ENCODE measurements at places on chromosomes 1 and 21.

GRCh38 chr1:205537386-205538018, 33.0 kb downstream of the CDK18 start:
- no peak for DNase-seq

- DNase-seq = no peak
These were observed 10.9 kb upstream of the CD101 start for GRCh38 chr1:116990612-116991151.

- DNase-seq = no peak
These were observed 189.1 kb downstream of the RASAL2 start for GRCh38 chr1:178282949-178283367.

DNA sequence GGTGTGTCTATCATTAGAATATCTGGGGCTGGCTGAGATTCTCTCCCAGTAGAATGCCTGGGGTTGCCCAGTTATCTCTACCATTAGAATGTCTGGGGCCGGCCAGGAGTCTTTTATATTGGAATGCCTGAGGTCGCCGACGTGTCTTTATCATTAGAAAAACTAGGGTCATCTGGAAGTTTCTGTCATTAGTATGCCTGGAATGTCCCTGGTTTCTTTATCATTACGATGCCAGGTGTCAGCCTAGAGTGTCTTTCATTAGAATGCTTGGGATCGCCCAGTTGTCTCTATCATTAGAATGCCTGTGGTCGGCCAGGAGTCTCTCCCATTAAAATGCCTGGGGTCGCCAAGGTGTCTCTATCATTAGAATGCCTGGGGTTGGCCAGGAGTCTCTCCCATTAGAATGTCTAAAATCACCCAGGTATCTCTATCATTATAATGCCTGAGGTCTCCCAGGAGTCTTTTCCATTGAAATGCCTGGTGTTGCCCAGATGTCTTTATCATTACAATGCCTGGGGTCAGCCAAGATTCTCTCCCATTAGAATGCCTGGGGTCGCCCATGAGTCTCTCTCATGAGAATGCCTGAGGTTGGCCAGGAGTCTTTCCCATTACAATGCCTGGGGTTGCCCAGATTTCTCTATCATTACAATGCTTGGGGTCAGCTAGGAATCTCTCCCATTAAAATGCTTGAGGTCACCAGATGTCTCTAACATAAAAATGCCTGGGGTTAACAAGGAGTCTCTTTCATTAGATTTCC, 53.2 kb downstream of the RNF187 start:
- no peak for DNase-seq

GRCh38 chr1:68800182-68800581, 303.3 kb upstream of the DEPDC1 start:
- no peak for DNase-seq

- no peak for DNase-seq
These were observed 61.4 kb downstream of the OLFML2B start for GRCh38 chr1:161962091-161962887.

DNA sequence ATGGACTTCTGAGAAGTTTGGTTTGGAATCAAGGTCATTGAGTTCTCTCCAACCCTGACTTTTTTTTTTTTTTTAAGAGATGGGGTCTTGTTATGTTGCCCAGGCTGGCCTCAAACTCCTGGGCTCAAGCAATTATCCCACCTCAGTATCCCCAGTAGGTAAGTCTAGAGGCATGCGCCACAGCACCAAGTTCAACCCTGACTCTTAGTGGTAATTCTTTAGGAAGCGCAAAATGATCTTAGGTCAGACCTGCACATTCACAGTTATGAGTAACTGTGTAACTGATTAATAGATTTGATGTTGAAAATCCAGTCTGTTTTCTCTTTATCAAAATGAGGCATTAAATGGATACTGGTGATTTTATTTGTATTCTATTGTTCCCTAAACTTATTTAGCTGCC, 95.9 kb downstream of the GREM2 start:
- no peak for DNase-seq

- DNase-seq = no peak
These were observed 795.1 kb downstream of the BRINP3 start for GRCh38 chr1:189682591-189682990.

DNA sequence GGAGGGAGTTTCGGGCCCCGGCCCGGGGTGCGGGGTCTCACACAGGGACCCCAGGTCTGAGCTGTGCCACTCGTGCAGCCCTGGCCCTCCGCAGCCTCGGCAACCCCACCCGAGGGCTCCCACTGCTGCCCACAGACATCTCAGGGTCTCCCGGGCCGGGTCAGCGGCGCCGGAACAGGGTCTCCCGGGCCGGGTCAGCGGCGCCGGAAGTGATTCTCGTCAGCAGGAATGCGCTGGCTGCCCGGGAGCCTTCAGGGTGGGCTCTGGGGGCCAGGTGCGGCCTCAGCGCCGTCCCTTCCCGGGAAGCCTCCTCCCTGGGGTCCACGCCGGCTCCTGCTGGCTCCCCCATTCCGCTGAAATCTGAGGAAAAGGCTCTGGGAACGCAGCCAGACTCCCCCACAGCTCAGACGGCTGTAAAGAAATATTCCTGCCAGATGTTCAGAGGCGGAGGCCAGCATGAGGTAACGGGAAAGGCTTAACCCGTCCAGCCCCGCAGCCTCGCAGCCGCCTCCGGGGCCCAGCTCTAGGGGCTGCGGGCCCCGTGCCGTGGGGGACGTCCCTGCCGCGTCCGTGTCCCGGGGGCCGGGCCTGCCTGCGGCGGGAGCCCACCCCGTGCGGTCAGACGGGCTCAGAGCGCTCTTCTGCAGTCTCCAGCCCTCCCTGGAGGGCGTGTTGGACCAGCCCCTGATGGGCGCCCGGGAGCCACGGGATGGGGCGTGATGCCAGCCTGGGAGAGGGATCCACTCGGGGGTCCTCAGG, 8.7 kb upstream of the COL6A1 start:
- no peak for DNase-seq

DNA sequence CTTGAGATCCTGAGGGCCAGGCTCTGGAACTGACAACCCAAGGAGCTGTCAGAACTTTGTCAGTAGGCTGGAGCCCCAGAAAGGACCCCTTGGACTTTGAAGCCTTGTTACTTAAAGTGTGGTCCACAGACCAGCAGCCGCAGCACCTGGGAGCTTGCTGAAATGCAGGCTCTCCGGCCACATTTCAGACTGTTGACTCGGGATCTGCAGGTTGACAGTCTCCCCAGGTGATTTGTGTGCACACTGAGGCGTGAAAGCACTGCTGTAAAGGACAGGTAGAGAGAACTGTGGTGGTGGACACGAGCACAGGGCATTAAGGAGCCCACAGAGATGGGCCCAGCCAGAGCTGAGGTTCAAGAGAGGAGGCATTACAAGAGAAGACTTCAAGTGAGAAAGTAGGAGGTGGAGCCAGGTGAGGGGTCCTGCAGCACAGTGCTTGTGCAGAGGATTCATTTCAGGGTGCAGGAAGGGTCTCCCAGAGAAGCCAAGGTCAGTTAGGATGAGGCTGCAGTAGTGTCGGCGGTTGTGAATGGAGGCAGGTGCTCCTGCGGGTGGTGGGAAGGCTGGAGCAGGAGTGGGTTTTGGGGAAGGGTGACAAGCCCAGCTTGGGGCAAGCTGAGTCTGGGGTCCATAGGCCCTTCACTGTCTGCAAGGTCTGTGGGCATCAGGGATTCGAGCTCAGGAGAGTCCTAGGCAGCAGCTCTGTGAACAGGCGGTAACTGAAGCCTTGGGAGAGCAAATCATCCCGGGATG, 4.6 kb downstream of the HYI start:
- DNase-seq = no peak

DNA sequence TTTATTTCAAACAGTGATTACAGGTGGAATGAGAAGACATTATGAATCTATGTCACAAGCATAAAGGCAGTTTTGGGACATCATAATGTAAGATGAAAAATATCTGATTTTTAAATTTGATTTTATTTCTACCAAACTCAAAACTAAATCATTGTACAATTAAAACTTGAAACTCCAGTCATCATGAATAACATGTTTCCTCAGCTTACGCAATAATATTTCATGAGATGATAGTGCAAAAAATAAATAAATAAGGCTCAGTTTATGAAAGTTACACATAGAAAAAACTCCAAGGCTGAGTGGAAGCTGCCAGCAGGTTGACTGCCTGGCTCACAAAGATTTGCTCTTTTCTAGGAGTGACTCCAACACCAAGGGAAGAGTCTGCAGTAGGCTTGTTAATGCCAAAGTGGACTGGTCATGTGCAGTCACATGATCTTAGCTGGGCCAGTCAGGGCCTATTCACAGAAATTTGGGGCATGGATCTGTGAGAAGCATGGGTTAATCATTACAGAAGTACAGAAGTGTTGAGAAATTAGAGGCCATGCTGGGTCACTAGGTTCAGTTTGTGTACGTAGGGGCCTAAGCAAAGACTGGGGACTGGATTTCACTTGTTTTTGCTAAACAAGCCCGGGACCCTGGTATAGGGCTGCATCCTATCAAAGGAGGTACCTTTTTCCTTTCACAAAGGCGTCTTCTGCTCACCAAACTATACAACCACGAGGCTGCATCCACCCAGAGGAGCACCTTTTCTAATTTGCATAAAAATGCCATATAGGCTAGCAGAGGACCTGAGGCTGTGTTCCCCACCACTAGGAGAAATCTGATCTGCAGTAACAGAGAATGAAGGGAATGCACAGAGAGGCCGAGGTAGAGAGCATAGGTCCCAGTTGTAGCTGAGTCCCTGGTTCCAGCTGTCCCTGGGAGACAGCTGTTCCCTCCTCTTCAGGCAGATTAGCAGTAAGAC, 4.9 kb upstream of the ABCA4 start:
- no peak for DNase-seq

DNA sequence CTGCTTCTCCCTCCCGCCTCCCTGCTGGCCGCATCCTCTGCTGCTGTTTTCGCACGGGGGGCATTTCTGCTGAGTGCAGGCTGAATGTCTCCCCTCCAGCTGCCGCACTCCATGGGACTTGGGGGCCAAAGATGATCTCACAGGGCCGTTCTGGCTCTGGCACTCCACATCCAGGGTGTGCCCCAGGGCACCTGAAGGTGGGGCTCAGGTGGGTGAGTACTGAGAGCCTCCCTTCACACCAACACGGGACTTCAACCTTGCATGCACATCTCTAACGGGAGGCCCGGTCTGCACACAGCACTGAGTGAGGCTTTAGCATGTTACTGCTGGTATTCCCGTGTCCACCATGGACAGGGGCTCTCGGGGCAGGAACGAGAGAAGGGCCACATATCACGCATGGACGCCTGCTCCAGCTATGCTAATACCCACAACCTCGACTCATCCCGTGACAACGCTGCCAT, 88.9 kb downstream of the DMRTB1 start:
- no peak for DNase-seq

DNA sequence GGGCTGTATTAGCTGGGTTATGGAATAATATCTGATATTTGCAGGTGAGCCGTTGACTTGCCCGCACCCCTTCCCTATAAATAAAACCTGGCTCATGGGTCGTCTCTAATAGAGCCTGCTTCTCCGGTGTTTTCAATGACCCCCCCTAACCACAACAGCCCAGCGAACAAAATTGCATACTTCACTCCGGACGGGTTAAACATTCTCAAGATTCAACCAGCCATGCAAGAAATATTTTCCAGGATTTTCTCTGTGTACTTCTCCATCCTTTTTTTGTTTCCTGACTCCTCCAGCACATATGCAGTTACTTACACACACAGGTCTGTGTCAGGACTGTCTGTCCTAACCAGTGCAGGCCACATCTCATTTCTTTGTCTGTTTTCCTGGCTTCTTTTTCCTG, 267.7 kb downstream of the ZNF648 start:
- DNase-seq = no peak

- no peak for DNase-seq
These were observed 8.2 kb downstream of the BACH1 start for GRCh38 chr21:29306920-29307319.

DNA sequence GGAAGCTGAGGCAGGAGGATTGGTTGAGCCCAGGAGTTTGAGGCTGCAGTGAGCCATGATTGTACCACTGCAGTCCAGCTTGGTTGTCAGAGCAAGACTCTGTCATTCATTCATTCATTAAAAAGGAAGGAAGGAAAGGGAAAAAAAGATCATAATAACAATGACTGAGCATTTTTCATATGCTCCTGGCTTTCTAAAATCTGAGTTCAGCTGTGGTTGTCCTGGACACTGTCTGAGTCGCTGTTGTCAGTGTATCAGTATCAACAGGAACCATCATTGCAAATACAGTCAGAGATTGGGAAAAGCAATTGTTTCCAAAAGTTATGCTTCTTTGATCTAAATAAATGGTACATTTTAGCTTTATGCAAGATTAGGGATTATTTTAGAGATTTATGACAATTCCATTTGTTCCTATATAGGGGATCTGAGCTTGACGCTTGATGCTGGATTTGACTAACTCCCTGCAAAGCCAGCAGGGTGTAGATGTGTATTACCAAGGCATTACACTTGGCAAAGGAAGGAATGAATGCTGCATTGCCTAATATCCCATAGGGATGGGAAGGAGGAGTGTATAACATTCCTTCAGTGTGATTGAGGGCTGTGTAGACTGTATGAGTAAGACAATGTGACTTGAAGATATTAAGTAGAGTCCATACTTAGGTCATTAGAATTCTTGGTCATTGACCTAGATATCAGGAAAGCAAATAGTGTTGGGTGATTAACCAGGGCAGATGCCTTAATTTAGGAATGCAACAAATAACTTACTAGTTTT, 100.2 kb downstream of the DISP1 start:
- no peak for DNase-seq

- no peak for DNase-seq
These were observed 26.2 kb downstream of the VPS45 start for GRCh38 chr1:150093805-150094204.

GRCh38 chr1:61120998-61121397, 38.6 kb downstream of the NFIA start:
- no peak for DNase-seq

DNA sequence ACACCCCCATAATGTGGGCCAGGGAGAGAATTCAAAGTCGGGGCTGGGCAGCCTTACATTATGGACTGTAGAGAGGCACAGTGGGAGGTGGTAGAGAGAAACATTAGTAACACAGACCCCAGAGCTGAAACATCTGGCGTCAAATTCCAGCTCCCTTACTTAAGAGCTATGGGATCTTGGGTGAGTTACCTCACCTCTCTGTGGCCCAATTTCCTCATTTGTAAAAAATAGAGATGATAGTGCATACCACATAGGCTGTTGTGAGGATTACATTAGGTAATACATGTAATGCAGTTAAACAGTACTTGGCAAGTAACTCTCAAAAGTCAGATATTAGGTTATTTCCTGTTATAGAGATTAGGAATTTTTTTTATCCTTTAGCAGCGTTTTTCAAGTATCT, 160.5 kb upstream of the KIAA0040 start:
- DNase-seq = no peak

DNA sequence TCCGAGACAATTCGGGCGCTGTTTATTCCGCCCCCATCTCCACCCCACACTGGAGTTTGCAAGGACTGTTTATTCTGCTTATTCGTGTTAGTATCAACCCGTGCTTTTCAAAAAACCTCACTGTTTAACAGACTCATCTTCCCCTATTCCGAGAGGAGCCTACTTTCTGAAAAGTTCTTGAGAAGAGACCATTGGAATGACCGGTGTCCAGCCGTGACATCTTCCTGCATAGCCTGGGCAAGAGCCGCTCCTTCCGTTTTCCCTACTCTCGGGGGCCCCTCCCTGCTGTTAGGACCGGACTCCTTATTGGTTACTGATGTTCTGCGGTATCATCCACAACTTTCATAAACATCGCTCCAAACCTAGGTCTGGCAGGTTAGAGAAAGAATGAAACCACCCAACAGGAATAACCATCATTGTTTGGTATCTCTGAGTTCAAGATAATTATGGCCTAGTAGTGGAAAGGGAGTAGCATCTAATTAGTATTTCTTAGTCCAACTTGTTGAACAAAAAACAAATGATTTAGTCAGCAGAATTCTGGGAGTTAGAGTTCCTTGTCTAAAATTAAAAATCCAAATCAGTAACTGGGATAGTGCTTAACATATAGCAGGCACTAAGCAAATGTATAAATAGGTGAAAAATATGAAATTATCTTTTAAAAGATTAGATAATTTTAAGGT, 837 bp downstream of the STXBP3 start:
- DNase-seq = peak; percentile 49
